ENCODE measurements at places on chromosomes 1 and 21.

GRCh38 chr1:180954801-180955165 is 42.1 kb downstream of the KIAA1614 start:
- no peak for DNase-seq

- DNase-seq: no peak
Measured at GRCh38 chr1:10674700-10675609, 121.5 kb downstream of the CASZ1 start.

GRCh38 chr21:30984889-30985288 is 53.4 kb downstream of the KRTAP19-8 start:
- DNase-seq: no peak

DNA sequence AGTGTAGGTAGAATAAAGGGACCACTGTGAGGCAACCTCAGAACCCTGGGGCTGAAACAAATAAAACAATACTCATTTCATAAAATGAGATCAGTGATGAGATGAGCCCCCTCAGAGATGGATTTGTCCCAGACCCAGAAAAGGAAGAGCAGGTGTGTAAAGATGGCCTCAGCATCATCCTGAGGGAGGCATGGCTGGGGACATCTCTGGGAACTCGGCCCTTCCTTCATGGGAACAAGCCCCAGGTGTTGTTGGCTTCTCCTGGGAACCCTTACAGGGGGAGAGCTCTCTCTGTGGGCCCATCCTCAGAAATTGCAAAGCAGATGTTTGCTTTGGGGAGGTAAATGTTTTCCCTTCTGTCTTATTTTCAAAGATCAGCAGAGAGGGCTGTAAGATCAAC is 133.2 kb upstream of the USP24 start:
- no peak for DNase-seq

GRCh38 chr1:110880708-110881374 is 7.9 kb downstream of the CD53 start:
- no peak for DNase-seq

DNA sequence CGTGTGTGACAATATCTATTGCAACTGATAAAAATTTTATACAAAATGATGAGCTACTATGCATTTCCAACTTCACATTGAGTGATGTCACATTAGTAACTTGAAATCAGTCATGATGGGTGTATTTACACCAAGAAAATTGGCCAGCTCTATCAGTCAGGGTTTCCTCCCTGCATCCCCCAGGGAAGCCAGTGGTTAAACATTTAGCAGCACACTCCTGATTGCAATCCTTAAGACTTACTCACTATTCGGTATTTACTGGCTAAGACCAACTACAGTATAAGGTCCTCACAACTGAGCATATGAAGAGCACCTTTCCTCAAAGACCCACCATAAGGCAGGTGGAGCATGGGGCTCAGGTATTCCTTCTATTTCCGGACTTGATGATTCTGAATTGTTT is 41.3 kb upstream of the PTGFRN start:
- no peak for DNase-seq

- no peak for DNase-seq
Measured at GRCh38 chr1:25698252-25698651, 81.7 kb downstream of the MAN1C1 start.

DNA sequence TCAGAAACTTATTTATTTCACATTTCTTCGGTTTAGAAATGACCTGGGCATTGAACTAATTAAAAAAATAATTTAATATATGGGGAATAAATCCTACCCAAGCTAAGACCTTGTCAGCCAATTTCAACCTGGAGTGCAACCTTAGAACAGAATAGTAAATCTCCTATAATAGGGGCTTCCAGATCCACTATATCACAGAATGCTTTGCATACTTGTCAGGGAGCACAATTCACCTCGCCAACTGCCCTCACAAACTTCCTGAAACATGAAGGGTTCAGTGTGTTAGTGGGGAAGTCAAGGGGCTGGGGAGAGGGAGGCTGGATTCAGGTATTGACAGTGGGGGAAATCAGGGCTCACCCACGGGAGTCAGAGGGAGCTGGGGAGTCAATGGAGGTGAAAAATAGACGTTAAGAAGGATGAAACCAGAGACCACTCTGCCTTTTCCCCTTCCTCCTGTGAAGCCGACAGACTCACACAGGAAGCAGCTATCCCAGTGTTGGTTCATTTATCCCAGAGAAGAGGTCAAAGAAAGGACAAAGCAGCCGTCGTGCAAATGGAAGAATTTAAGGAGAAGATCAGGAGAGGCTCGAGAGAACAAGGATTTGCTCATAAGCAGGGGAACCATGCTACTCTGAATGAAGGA is 453.3 kb downstream of the NUF2 start:
- no peak for DNase-seq

DNA sequence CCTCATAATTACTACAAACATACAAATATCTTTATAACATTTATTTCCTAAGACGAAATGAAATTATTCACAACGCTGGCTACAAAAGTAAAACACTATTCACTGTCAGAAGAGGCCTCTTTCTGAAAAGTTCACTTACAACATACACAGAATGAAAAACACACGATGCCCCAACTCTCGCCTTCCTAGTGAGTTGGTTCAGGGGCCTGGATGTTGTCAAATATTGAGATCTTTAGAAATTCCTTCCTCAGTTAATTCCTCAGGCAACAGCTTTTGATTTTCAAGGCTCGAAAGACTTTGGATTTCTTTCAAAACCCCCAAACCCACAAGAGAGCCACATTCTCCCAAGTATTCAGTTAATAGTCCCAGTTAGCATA is 14.2 kb upstream of the KCNE1 start:
- DNase-seq: no peak
